ENCODE measurements at places on chromosomes 7 and 10.

GRCh38 chr10:33111488-33112051 lies 153.5 kb upstream of the ITGB1 start:
- DNase-seq, result no peak

GRCh38 chr10:48913674-48914073 lies 26.0 kb downstream of the LRRC18 start:
- no peak for DNase-seq

DNA sequence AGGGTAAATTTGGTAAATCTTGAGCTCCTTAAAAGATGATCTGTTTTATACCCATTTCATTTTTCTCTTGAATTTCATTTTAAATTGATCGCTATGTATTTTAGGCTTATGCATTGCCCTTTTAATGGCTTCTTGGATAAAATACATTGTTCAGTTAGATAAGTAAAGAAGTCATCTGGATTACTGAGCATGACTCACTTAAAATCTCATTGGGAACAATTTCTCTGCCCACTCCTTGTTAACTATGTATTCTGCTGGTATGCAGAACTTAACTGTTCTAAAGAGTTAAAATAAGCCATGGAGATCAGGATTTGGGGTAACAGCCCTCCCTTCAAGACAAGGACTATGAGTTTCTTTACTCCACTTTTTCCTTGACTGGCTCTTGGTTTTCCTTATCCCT lies 134.2 kb downstream of the SND1 start:
- DNase-seq, result no peak

- DNase-seq, result no peak
These were observed 355.8 kb downstream of the RPS24 start for GRCh38 chr10:78389419-78389818.

DNA sequence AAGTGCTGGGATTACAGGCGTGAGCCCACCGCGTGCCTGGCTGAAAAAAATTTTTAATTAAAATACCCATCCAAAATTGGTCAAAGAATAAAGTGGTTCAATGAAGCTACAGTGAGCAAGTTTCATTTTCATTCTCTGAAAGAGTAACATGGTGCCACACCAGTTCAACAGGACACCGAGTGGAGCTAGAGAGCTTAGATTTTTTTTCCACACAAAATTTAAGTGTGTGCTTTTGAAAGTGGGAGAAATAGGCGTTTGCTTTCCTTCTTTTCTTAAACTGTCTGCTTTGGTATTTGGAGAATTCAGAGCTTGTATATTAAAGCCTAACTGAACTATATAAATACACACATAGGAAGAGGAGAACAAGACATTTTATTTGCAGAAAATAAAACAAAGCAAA lies 43.4 kb downstream of the BPGM start:
- peak; percentile 58 for DNase-seq

GRCh38 chr10:29304264-29304994 lies 15.6 kb downstream of the LYZL1 start:
- DNase-seq, result peak; percentile 32

- no peak for DNase-seq
These were observed 48.4 kb upstream of the GTF2IRD1 start for GRCh38 chr7:74405191-74405898.

DNA sequence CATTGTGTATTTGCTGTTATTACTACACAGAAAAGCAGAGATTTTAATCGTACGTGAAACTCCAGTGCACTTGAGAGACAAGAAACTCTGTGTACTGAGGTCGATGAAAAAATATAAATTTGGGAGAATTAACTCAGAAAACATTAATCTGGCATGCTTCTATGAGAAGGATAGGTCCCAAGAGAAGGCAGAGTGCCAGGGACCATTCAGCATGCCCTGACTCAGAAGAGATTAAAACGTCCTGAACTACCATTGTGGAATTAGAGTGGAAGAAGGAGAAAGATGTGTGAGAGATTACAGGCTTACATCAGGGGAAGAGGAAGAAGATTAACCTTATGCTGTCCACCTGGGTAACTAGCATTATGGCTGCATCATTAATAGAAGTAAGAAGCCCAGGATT lies 72.4 kb downstream of the REEP3 start:
- DNase-seq, result no peak

DNA sequence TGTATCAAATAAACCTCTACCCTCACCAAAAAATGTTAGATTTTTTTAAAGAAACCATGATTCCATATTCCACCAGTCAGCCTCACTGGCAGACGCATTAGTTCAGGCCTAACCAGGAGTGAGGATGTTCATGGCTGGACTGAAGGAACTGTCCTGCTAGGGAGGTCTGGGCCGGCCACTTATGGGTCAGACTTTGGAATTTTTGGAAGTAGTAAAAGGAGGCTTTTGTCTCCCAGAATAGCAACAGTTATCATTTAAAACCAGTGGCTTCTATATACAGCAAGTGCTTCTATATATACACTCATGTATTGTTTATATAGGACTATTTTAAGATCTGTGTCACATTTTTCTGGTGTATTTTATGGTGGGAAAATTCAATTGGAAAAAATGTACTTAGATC lies 120.5 kb downstream of the CNNM2 start:
- no peak for DNase-seq

DNA sequence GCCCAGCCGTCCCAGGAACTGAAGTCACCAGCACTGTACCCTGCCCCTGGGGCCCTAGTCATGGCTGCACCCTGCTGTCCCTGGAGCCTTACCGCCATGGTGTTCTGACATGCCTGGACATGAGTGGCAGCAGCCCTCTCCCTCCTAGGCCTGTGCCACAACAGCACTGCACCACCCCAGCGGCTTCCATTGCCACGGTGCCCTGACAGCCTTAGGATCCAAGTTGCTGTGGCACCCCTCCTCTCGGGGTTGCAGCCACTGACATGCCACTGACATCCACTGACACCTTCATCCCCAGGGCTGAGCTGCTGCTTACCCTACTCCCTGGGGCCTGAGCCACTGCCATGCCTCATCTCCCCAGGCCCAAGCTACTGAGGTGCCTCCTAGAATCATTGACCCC lies 39.6 kb upstream of the SHH start:
- no peak for DNase-seq

DNA sequence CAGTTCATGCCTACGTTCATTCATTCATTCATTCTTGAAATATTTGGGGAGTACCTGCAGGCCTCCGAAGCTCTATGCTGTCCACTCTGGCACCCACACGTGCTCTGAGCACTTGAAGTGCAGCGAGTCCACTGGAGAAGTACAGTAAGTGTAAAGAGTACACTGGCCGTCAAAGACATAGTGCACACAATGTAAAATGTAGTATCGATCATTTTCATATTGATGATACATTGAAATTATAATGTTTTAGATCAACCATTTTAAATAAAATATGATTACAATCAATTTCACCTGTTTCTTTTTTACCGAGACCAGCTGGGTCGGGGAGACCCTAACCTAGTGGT lies 37.0 kb upstream of the PURB start:
- DNase-seq, result no peak

- DNase-seq, result no peak
These were observed 37.8 kb upstream of the SHH start for GRCh38 chr7:155850001-155850436.

GRCh38 chr10:48694371-48695030 lies 9.8 kb downstream of the WDFY4 start:
- no peak for DNase-seq

- peak; percentile 72 for DNase-seq
These were observed 70.5 kb downstream of the ADCYAP1R1 start for GRCh38 chr7:31122649-31123058.

- no peak for DNase-seq
These were observed 465.3 kb downstream of the ARL4A start for GRCh38 chr7:13152755-13153154.

GRCh38 chr7:29588900-29589696 lies 25.5 kb downstream of the PRR15 start:
- no peak for DNase-seq

- no peak for DNase-seq
These were observed 162.4 kb upstream of the LAMB4 start for GRCh38 chr7:108292541-108292940.

DNA sequence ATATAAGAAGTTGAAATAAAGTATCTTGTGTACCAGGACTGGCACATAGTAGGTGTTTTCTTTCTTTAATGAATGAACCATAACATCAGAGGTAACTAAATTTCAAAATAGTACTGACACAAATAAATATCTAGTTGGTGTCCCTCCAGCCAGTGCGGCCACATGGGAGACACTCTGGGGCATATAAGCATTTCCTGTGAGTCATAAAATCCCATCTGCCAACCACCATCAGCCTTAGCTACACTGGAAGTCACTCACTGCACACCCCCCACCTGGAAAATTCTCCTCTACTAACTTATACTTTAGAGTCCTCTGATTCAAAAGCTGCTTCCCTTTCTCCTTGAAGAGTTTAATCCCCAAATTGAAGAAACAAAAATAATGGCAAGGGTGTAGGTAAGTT lies 32.5 kb downstream of the DYDC1 start:
- DNase-seq, result no peak
